ENCODE measurements at places on chromosomes 13 and 19.

- no peak for DNase-seq
These were observed 423 bp downstream of the LSM14A start for GRCh38 chr19:34172661-34173192.

GRCh38 chr19:10368101-10368803, 12.1 kb downstream of the TYK2 start:
- DNase-seq = no peak

- DNase-seq = no peak
These were observed 113.2 kb downstream of the KCNRG start for GRCh38 chr13:50128428-50128931.

- DNase-seq = peak; percentile 21
These were observed 12.5 kb upstream of the TBC1D4 start for GRCh38 chr13:75494491-75494890.

DNA sequence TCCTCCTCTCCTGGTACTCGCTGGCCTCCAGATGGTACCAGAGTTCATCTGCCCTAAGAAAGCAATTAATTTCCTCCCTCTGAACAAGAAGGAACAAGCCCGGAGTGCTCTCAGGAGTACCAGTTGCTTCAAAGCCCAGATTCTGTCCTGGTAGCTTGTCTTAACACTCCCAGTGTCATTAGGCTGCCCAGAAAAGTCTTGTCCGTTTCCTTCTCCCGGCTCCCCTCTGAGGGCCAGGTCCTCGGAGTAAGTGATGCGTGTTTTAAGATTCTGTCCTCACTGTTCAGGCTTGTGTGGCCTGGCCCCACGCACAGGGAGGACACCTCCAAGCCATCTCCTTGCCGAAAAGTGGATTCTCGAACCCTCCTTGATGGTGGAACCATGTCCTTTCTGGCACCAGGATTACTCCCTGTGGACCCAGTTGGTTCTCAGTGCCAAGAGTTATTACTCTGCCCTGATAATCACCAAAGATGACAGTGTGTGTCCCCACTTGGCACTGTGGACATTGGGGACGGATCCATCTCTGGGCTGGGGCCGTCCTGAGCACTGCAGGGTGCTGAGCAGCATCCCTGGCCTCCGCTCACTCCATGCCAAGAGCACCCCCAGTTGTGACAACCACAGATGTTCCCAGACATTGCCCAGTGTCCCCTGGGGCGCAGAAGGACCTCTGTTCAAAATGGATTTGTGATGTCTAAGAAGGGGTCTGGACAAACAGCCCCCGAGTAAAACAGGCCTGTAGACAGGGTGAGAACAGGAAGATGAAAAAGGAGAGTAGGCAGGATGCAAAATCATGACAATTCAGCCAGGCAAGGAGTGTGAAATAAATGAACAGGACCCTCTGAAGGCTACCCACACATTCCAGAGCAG, 52.4 kb downstream of the RFX2 start:
- no peak for DNase-seq

GRCh38 chr13:99960663-99961311, 10.8 kb downstream of the ZIC5 start:
- no peak for DNase-seq

- no peak for DNase-seq
These were observed 1.1 kb upstream of the ZNF444 start for GRCh38 chr19:56139847-56140582.

DNA sequence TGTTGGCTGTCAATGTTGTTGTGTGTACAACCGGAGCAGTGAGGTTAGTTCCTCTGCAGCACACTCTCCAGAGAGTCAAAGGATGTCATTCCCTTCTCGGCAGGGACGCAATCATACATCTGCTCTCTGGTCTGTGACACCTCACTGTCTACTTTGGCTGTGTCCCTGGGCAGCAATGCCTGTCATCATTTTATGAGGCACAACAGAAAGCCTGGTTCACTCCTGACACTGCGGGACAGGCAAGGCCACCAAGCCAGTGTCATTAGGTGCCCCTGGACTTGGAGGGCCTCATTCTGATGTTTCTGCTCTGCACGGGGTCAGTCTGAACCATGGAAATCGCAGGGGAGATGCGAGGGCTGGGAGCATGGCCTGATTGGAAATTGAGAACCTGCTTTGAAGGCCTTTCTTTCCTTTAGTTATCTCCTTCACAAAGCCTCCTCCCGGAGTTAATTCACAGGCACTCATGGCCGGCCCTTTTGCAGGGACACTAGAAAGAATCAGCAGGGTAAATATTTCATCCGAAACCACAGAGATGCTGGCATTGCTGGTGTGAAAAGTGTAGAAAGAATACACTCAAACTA, 284.4 kb downstream of the ZNF536 start:
- no peak for DNase-seq

- no peak for DNase-seq
These were observed 269.3 kb downstream of the KCNRG start for GRCh38 chr13:50284540-50284939.

GRCh38 chr13:98619556-98619955, 42.6 kb upstream of the STK24 start:
- no peak for DNase-seq

DNA sequence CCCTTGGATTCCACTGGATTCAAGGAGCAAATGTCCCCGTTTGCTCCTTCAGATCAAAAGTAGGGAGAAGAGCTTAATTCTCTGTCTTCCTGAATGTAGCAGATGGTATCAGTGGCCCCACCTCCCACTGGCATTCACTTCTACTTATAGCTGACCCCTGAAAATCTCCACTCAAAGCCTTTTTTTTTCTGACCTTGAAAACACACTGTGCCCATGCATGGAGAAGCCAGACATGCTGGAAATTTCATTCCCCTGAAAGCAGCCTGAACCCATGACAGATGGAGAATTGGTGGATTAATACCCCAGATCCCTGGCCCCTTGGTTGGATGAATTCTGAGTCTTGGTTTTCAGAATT, 76.6 kb upstream of the UBAC2 start:
- no peak for DNase-seq

DNA sequence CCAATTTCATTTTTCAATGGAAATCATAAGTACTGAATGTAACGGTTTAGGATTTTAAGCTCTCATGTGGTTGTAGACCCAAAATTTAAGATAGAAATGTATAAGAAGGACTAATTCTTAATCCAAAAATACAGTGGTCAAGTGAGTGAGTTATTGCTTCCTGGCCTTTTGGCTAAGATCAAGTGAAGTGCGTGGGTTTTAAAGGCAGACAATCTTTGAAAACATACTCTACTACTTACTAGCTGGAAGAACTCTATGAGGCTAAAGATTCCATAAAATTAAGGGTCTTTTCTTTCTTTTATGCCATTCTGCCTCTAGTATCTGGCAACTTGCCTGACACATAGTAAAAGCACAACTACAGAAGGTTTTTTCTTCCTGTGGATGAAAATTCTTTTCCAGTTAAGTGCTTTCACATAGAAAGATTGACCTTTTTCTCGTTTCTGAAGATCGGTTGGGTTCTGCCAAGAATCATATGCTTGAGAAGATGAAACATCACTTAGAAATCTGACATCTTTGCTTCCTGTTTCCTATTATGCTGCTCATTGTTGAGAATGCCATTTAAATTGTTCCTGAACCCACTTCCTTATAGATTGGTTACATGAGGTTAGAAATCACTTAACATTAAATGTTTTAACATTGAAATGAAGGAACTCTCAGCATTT, 26.4 kb upstream of the SCEL start:
- DNase-seq = no peak

GRCh38 chr13:71864986-71865873, 1.8 kb downstream of the DACH1 start:
- DNase-seq = no peak

GRCh38 chr19:49855676-49856573, 5.0 kb downstream of the PTOV1 start:
- no peak for DNase-seq

DNA sequence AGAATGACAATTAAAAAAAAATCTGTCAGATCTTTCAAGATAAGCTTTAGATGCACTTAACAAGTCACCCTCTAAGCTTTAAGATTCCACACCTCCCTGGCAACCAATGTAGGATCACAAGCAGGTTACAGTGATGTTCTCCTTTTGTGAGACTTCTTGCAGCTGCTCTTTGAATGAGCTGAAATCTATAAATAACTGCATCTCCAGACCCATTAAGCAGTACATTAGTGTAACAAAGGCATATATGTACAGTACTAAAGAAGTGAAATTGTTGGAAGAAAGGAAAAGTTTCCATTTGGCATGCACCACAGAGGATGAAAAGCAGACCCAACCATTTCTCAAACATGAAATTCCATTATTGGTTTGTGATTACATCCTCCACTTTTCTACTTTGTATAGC, 364.7 kb downstream of the ENOX1 start:
- no peak for DNase-seq

GRCh38 chr19:17073869-17074633, 1.2 kb downstream of the HAUS8 start:
- no peak for DNase-seq

DNA sequence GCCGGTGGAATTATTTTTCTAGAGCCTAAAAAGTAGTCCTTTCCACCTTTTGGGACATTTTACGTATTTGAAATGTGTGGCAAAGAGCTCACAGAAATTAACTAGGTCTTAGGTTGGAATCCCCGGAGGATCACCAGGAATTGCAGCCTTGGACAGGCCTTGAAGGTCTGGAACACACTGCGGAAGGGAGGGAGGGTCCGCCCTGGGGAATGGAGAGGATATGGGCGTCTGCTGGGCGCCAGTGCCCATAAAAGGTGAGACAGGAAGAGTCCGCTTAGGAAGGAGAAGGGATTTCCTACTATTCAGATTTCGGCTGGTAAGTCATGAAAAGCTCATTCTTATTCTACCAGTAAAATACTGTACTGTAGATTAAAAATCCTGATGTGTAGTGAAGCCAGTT, 111.9 kb downstream of the COL4A2 start:
- DNase-seq = no peak

DNA sequence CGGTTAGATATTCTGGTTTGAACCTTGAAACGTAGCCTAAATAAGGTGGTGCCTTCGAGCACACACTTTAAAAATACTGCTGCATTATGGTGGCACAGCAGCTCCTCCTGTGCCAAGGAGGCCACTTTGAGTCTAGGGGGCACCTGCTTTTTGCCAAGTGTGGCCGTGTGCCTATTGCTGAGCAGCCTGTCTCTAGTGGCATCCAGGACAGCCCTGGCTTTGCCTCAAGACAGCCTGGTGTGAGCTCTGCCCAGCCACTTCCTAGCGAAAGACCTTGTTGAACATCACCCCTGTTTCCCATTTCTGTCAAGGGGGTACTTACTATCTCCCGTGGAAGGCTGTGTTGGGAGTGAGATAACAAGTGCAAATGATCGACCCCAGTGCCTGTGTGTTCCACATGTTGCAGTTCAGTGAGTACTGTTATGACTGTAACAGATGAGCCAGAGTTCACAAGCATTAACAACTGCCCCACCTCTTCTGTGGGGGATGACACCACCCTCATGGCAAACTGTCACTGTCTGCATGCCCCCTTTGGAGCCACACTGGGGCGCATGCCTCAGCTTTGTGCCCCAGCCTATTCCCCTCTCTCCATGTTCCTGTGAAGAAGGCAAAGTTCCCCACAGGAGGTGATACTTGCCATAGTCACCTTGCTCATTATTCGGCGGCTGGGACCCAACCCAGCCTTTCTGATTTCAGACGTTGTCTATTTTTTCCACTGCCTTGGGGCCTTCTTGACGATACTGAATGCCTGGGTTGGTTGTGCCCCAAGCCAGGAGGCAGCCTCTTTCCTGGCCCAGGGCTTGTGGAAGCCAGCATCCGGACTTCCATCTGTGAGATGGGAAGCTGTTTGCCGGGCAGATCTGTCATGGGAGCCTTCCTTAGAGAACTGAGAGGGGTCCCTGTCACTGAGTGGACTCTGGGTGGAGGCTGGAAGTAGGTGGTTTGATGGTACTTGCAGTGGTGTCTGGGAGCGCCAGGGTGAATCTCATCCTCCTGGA, 5.4 kb downstream of the GATAD2A start:
- no peak for DNase-seq

- peak; percentile 17 for DNase-seq
These were observed 59.1 kb upstream of the TNFRSF19 start for GRCh38 chr13:23510979-23511735.

- DNase-seq = peak; percentile 39
These were observed at the start of gene IFI30 for GRCh38 chr19:18173572-18174288. Gene IFI30 (plus strand): TSS chr19:18173813. CDS start chr19:18173842, 29 bp downstream.

- DNase-seq = no peak
These were observed 27.1 kb downstream of the RNASEH2B start for GRCh38 chr13:50936679-50937078.

DNA sequence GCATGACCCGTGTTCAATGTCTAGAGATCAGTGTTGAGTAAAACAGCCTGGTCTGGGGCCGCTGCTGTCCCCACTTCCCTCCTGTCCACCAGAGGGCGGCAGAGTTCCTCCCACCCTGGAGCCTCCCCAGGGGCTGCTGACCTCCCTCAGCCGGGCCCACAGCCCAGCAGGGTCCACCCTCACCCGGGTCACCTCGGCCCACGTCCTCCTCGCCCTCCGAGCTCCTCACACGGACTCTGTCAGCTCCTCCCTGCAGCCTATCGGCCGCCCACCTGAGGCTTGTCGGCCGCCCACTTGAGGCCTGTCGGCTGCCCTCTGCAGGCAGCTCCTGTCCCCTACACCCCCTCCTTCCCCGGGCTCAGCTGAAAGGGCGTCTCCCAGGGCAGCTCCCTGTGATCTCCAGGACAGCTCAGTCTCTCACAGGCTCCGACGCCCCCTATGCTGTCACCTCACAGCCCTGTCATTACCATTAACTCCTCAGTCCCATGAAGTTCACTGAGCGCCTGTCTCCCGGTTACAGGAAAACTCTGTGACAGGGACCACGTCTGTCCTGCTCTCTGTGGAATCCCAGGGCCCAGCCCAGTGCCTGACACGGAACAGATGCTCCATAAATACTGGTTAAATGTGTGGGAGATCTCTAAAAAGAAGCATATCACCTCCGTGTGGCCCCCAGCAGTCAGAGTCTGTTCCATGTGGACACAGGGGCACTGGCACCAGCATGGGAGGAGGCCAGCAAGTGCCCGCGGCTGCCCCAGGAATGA, 1.5 kb upstream of the CEACAM5 start:
- peak; percentile 55 for DNase-seq

DNA sequence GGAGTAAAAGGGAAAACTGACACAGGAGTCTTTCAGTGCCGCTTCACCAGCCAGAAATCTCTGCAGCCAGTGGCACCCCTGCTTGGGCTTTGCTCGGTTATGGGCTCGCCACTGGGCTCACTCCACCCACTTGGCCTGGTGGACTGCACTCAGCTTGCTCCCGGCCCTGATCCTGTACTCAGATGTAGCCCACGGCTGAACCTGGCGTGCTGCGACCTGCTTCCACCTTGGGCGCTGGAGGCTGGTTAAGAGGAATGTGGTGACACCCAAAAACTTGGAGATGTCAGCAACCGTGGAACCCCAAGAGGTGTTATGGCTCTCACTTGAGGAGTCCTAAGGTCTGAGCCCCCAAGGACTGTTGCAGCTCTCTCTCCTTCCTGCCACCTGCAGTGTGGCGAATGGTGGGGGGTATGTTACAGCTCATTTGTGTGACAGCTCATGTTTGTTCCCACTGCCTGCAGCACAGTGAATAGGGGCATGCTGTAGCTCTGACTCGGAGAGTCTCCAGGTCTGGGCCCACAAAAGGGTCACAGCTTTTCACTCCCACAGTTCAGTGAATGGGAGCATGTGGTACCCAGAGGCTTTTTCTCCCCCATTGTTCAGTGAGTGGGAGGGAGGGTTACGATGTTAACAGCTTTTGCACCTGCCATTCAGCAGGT, 1124.5 kb upstream of the ATXN8OS start:
- no peak for DNase-seq

GRCh38 chr13:113853518-113854237, 10.2 kb downstream of the GAS6 start:
- DNase-seq = no peak

- DNase-seq = no peak
These were observed 7.9 kb upstream of the TMPRSS9 start for GRCh38 chr19:2352121-2352520.

Data from Jurkat, Clone E6-1 (cell line).